ENCODE measurements at places on chromosomes 1 and 21.

DNA sequence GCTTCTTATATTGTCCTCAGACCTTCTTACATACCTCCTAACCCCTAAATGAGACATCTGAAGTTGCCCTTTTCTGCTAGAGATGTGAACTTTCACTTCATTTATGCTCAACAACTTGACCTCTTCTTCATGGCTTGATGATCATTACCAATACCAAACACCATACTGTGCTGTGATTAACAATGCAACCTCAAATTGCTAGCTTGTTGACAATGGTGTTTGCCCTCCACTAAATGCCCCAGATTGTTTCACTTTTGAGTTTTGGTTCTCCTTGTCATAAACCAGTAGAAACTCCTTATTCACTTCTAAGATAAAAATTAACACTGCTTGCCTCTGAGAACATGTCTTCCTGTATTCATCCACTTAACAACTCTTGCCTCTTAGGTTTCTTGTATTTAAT lies 5.6 kb downstream of the JAK1 start:
- DNase-seq, result no peak

GRCh38 chr1:6471970-6472368 lies 6.0 kb upstream of the TNFRSF25 start:
- no peak for DNase-seq

DNA sequence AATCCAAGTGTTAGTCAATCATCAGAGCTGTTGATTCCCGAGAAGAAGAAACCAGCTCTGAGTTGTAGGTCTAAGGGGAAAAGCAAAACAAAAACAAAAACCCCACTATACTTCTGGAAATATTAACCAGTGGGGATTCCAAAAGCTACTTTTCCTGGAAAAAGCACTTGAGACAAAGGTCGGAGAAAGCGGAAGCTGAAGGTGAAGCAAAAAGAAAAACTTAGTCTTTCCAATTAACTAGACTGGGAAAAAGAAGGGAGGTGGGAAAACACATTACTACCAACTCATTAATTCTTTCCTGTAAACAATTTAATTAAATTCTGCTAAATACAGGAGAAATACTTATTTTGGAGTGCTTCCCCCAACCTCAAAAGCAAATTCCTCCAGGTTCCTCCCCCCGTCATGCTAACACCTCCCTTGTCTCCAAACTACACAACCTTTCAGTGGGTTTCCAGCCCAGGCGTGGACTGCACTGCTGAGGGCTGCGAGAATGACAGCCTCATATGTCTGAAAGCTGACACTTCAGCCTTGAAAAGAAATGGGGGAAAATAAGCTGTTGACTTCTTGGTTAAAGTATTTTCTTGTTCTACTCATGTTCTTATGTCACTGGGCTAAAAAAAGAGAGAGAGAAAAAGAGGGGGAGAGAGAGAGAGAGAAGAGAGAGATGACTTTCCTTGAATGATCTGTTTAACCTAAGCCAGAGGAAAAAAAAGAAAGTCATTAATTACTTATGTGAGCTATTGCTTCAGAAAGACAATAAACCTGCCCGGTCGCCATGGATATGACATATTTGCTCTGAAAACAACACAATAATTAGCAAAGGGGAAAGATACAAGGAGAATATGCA lies 5.1 kb downstream of the CASZ1 start:
- no peak for DNase-seq

DNA sequence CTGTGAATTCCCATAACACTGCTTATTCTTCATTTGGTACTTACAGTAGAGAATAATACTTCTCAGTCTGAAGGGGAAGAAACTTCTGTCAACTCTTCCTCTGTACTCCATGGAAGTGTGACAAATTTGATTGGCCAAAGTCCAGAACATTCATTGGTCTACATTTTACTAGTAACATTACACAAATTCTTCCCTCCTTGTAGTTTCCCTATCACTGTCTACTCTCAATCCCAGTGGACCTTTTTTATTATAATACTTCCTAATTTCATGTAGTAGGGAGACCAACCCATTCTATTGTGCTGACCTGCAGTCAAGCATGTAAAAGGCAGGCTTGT lies 74.7 kb downstream of the ALG6 start:
- no peak for DNase-seq

- no peak for DNase-seq
Measured at GRCh38 chr1:205263580-205264190, 35.9 kb downstream of the TMCC2 start.

- DNase-seq, result no peak
Measured at GRCh38 chr1:172354291-172355274, 65.9 kb upstream of the C1orf105 start.

- DNase-seq, result no peak
Measured at GRCh38 chr1:150972417-150972940, 2.2 kb downstream of the CERS2 start.

DNA sequence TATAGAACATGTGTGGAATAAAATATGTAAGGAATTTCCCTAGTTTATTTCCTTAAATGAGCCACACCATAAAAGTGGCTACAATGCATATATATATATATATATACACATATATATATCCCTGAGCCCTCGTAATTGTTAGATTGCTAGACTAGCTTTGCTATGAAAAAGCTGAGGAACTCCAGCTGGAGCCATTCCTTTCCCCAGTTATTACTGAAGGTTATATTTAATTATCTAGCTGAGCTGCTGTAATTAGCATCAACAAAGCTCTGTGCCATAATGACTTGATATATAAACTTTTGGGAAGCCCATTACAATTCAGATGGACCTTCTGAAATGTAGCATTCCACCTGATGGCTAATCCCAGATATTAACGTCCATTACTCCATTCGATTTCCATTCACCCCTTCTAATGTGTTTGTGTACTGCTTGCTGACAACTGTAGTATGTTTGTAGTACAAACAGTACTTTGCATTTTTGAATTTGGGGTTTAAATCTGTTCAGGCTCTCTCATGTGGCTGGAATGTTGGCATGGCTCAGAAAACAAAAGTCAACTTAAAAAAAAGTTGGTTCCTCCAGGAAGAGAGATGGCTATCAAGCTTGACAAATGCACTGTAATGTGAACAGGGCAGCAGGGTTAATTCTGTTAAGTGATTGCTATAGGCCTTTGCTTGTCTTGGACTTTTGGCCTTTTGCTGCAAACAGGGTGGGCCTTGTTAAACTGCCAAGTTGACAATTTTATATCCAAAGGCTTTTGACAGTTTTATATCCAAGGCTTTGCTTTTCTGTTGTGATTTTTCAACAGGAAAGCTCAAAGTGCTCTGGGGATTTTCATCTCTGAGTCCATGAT lies 170.0 kb downstream of the LTN1 start:
- no peak for DNase-seq

- no peak for DNase-seq
Measured at GRCh38 chr1:38685388-38685787, 174.2 kb downstream of the RRAGC start.

- DNase-seq, result no peak
Measured at GRCh38 chr1:192824511-192824910, 15.7 kb downstream of the RGS2 start.

GRCh38 chr1:232428786-232429530 lies 201.0 kb downstream of the SIPA1L2 start:
- DNase-seq, result no peak

DNA sequence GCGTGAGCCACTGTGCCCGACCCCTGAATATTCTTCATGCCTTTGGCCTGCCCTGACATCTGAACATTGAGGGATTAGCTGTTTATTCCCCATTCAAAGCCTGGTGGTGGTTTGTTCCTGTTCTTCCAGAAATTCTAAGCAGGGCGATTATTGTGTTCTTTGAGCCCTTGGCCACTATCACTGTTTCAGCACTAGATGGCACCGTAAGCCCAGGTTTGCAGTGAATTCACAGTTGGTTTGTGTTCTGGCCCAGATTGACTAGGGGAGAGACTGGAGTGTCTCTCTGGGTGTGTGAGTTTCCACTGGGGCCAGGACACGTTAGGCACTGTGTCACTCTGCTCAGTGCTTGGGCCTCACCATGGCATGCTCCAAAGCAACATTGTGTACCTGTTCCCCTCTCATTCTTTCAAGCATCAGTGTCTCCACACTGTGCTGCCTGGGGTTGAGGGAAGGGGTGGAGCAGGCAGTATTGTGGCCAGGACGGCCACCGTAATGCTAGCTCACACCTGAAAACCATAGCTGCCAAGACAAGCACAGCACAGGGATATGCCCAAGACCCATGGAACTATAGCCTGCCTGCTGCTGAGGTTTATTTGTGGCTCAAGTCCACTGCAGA lies 52.7 kb downstream of the PKN2 start:
- peak; percentile 25 for DNase-seq

DNA sequence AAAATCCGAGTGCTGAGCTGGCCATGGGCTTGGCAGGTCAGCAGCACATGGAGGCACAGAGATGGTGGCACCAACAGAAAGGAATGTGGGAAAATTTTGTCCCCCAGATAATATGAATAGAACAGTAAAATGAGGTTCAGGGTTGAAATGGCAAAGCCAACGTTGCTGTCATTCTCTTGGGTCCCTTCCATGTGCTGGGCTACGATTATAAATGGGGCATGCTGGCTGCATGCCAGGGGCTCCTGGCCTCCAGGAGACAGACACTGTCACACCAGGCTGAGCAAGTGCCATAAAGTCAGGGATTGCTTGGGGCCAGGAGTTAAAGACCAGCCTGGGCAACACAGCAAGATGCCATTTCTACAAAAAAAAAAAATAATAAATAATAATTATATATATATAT lies 77.1 kb downstream of the TOMM20 start:
- DNase-seq, result no peak

- DNase-seq, result no peak
Measured at GRCh38 chr1:5992814-5993555, 760 bp upstream of the NPHP4 start.

DNA sequence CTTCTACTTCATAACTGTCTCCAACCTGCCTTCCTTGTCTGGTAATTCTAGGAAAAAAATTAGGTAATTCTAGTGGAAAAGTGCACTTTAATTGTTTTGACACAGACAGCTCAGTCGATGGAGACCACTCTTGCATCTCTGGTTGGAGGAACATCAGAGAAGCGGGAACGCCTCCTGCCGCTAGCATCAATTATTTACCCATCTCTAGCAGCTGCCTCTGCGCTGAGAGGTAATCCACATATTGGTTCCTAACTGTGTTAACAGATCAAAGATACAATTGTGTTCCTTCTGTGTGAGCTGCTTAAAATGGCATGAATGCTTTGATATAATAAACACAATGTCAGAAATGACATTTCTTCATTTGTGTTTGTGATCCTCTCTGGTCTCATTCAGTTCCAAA lies 33.3 kb downstream of the C2CD2 start:
- DNase-seq, result no peak

- no peak for DNase-seq
Measured at GRCh38 chr1:8520483-8520966, 202.6 kb downstream of the SLC45A1 start.
